Stimulated activated CD8-positive, alpha-beta memory T cell treated with anti-CD3 and anti-CD28 coated beads, Interleukin-15, amount 100 ng/mL, for 4 hours (primary cell): ENCODE measurements at places on chromosomes 16 and 17.

DNA sequence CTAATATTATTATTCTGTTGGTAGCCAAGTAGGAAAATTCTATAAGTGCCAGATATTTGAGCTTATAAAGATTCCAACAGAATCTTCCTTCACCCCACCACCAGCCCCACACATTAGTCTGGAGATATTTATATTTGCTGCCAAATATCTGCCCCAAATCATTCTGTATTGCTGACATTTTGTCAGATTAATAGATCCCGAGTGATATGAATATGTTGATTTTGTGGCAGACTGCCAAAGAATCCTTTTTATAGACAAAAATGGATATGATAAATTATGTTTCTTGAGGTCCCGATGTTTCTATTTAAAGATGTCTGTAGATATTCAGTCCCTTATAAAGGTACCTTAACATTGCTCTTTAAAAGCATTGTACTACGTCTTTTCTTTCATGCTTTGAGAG is 162.2 kb upstream of the KCNJ16 start:
- no peak for DNase-seq

GRCh38 chr16:79482011-79482410 is 118.5 kb downstream of the MAF start:
- no peak for DNase-seq

- DNase-seq = no peak
These were observed 78.5 kb downstream of the C16orf78 start for GRCh38 chr16:49452108-49452507.

- no peak for DNase-seq
These were observed 14.8 kb downstream of the HDAC5 start for GRCh38 chr17:44108440-44109311.
